NCI-H1092 (cell line): ENCODE measurements at places on chromosomes 2 and 18.

DNA sequence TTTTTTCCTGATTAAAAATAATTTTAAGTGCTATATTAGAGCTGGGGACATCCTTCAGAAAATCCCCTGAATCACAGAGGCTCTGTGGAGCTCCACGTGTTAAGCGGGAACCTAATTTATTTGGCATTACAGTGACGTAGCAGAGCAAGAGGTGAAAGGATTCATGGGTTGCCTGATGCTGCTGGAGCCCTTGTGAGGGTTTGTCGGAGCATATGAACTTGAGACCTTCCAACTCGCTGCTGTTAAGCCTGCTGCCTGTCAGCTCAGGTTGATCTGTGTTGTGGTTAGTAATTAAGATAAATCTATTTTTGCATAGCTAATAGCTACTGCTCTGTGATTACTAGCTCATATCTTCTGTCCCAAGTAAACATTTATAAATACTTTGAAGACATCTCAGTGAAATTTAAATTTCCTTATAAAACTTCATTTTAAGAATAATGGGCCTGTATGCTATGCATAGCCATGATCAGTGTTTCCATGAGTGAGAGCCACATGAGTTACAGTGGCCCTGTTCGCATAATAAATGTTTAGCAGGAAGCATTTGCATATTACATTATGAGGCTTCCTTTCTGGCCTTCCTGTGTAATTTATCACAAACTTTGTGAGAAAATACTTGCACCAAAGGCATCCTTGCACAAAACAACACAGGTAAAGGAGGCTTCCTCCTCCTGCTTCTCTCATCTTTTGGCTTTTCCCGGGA is 438.9 kb downstream of the PTPRM start:
- no peak for DNase-seq

GRCh38 chr18:58502628-58503027 is 126.3 kb downstream of the ALPK2 start:
- no peak for DNase-seq

DNA sequence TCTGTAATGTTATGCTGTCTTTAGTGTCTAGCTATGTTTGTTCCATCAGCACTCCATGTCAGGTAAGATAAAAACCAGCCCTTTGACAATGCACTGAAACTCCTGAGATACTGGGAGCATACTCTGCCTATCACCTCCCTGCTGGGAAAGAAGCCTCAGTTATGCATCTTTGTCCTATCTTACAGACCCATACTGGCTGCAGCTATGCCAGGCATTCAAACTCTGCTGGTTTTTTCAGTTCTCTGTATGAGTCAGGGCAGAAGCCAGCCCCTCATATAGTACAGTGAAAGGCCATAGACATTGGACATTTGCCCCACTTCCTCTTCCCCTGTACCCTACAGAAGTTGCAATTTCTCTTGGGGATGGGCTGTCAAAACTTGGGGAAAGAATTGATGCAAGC is 181.1 kb upstream of the RGPD4 start:
- no peak for DNase-seq

GRCh38 chr2:210899131-210899530 is 342.7 kb downstream of the CPS1 start:
- no peak for DNase-seq

- no peak for DNase-seq
Observed at GRCh38 chr2:189178054-189178453, 1.5 kb downstream of the COL5A2 start.

DNA sequence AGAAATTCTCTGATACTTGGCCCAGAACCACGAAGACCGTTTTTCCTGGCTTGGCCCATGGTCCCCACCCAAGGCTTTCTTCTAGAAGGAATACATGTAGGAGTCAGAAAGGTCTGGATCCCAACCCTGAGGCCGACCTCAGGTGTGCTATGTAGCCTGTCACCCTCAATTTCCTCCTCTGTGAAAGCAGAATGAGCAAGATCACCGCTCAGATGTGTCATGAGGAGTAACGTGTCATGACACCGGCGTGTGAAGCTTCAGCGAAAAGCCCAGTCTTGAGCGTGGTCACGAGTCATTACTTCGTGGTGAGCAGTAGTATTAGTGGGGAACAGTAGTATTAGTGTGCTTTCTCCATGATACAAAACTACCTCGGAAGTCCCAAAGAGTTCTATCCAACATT is 103.4 kb downstream of the ALPK2 start:
- no peak for DNase-seq

DNA sequence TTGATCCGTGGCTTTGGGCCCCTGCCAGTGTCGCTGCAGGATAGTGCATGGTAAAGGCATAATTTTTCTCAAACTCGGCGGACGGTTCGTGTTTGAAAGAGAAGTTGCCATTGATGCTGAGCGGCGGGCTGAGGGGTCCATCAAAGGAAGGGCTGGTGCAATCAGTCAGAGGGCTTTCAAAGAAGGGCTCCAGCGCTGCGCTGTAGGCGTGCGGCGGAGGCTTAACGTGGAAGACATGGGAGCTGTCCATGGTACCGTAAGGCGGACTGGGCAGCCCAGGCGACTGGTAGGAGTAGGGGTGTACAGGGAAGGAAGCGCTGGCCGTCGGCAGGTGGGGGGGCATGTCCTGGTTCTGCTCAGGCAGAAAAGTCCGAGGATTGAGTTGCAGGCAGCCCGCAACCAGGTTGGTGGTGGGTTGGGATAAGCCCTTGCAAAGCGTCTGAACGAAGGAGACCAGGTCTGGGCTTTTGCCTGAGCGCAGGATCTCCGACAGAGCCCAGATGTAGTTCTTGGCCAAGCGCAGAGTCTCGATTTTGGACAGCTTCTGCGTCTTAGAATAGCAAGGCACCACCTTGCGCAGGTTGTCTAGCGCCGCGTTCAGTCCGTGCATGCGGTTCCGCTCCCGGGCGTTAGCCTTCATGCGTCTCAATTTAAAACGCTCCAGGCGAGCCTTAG is 2.3 kb downstream of the NEUROD1 start:
- DNase-seq = no peak
